ELR (cell line): ENCODE measurements at places on chromosomes 3 and 15.
A peak's percentile ranks its signal among the peaks of the same experiment; 100 is the strongest.

- DNase-seq, result no peak
Measured at GRCh38 chr3:144167634-144168033, 196.0 kb downstream of the DIPK2A start.

- DNase-seq, result no peak
Measured at GRCh38 chr3:108487439-108487838, 23.0 kb downstream of the MYH15 start.

- DNase-seq, result no peak
Measured at GRCh38 chr15:74593122-74593521, 22.5 kb upstream of the CLK3 start.

- DNase-seq, result no peak
Measured at GRCh38 chr3:100175637-100176280, 61.5 kb upstream of the FILIP1L start.

GRCh38 chr3:65080432-65080831 is 392.6 kb upstream of the ADAMTS9 start:
- no peak for DNase-seq

GRCh38 chr3:13139471-13140065 is 66.3 kb upstream of the IQSEC1 start:
- DNase-seq, result no peak

GRCh38 chr3:127652246-127652995 is 20.3 kb upstream of the ABTB1 start:
- DNase-seq, result peak; percentile 77

- DNase-seq, result peak; percentile 76
Measured at GRCh38 chr3:172675441-172676193, 35.2 kb downstream of the NCEH1 start.

DNA sequence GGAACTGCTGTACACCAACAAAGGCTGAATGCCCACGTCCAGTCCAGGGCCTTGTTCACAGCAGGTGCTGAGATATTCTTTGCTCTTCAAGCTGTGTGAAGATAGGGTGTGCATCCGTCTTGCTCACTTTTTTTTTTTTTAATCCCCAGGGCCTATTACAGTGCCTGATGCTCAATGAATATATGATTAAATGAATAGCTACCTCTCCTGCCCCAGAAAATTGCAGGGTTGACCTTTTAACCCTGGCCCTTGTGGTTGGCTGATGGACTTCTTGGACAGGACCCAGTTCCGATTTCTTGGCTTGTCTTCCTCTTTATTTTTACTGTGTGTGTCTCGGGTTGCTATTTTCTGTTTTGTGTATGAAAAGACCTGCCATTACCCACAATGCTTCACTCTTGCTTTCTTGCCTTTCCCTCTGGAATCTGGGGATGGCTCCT is 2.9 kb upstream of the FYTTD1 start:
- DNase-seq, result no peak

DNA sequence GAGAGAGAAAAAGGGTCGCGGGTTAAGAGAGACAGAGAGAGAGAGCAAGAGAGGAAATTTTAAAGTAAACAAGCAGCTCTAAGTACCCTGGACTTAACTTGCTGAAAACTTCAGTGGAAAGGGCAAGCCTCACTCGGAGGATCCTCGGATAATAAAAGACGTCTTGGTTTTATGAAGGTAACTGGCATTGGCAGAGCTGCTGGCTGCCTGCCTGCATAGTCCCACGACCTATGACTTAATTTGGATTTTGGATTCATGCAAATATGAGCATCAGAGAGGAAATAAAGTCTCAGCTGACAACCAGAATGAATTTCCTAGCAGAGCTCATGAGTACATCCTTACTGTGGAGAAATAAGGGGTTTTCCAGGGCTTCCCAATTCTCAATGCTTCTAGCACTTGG is 95.1 kb upstream of the PDZRN3 start:
- peak; percentile 1 for DNase-seq

DNA sequence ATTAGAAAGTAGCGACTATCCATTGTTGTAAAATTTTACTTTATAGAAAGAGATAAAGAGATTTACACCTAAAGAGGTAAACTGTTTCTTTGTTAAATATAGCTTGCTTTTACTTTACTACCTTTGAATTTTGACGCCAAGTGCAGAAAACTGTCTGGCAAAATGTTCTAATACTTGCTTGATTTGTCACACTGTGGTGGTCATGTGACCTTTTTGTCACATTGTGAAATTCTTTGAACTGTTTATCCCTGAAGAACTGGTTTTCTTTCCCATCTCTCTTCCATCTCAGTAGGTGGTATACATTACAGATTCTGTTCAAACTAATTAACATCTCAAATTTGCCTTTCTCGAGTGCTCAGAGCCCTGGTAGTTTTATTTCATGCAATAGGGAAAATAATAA is 327.4 kb downstream of the NAALADL2 start:
- DNase-seq, result peak; percentile 6

- DNase-seq, result no peak
Measured at GRCh38 chr15:88215066-88215648, 41.4 kb downstream of the NTRK3 start.

DNA sequence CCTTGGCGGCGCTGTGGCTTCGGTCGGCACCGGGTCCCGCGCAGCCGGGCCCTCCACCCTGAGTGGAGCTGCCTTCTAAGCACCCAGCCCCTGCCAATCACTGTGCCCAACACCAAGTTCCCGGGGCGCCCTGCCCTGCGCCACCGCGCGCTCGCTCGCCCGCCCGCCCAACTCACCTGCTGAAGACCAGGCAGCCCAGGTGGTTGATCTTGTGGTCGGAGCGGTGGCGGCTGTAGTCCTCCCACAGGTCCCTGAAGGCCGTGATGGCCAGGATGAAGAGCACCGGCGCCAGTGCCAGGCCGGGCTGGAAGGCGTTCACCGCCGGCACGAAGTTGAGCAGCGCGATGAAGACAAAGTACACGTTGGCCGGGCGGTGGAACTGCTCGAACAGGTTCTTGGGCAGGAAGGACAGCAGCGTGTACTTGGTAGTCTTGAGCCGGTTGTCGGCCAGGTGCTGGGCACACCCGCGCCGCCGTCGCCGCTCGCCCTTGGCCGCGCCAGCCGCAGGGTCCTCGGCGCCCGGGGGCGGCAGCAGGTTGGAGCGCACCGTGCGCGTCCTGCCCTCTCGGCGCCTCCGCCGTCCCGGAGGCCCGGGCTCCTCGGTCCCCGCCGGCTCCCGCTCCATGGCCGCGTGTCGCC is 536 bp downstream of the ATP10A start:
- no peak for DNase-seq

DNA sequence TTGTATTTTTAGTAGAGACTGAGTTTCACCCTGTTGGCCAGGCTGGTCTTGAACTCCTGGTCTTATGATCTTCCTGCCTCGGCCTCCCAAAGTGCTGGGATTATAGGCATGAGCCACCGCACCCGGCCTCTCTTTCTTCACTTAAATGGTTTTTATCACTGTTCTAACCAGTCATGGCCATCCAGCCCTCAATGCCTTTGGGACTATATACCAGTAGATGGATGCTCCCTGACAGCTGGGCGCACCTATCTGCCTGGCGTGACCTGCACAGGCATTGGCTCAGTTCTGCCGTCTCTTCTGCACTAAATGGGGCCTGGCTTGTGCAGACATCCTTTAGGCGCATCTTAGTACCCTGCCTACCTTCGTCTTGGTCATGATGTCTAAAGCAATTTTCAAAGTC is 233.4 kb downstream of the ADAMTS17 start:
- no peak for DNase-seq

DNA sequence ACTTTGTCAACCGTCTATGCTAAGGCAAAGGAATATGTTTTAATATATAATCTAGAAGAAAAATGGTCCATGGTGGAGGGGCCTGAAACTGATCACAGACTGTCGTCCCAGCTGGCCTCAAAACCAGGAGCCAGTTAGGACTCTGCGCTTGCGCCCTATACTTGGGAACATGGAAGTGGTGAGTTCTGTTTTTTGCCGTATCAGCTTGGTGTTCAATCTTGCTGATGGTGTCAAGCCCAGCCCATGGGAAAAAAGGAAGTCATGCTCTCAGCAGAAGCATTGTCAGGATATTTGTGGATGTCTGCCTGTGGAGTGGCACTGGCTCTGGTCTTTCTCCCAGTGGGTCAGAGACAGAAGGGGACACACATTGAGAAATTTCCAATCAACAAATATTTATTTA is 342.0 kb upstream of the CTDSPL start:
- DNase-seq, result no peak

- DNase-seq, result peak; percentile 79
Measured at GRCh38 chr3:56683122-56683817, at the start of gene TASOR. TSS of gene TASOR (minus strand) at chr3:56683265. CDS start at chr3:56683006, 259 bp downstream.

GRCh38 chr3:99394831-99395778 is 243.3 kb upstream of the COL8A1 start:
- DNase-seq, result peak; percentile 91

GRCh38 chr3:151635905-151636304 is 97.8 kb upstream of the AADACL2 start:
- DNase-seq, result no peak

DNA sequence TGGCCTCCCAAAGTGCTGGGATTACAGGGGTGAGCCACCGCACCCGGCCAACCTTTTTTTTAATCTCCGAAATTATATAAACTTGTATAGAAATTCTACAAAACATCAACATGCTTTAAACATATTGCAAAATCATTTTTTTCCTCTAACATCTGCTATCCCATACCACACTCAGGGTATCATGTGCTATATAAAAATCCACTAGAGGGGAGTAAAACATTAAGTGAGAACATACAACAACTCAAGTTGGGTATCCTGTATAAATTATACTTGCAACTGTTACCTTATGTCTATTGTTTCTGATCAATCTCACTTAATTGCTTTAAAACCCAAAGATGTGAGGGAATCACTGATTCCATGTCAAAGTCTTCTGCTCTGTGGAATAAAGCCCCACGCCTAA is 71.9 kb upstream of the FBN1 start:
- DNase-seq, result peak; percentile 60

DNA sequence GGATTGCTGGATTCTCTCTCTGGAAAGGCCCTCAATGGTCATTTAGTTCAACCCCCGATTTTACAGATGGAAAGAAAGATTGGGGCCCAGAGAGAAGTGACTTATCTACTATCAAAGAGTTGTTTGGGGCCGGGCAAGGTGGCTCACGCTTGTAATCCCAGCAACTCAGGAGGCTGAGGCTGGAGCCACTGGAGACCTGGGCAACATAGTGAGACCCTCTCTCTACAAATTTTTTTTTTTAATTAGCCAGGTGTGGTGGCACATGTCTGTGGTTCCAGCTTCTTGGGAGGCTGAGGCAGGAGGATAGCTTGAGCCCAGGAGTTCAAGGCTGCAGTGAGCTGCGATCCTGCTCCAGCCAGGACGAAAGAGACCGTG is 5.2 kb upstream of the USP3 start:
- no peak for DNase-seq

DNA sequence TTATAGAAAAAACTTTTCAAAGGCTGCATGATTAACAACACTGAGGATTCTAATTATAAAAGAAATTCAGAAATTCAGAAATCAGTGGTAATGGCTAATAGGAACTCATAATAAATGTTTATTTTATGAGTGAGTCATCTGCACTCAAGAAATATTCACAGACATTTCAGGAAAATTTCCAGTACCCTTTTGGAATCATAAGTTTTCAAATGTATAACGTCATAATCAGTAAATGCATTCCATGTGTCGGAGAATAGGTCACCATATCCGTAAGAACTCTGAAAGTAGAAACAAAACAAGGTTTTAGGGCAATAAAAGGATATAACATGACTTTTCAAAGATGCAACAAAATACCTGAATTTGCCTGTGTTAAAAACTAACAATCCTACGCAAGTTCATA is 24.7 kb downstream of the EOGT start:
- peak; percentile 45 for DNase-seq
